ENCODE measurements at places on chromosomes 12 and 14.

GRCh38 chr12:27592548-27592947, 68.5 kb downstream of the PPFIBP1 start:
- DNase-seq = no peak

DNA sequence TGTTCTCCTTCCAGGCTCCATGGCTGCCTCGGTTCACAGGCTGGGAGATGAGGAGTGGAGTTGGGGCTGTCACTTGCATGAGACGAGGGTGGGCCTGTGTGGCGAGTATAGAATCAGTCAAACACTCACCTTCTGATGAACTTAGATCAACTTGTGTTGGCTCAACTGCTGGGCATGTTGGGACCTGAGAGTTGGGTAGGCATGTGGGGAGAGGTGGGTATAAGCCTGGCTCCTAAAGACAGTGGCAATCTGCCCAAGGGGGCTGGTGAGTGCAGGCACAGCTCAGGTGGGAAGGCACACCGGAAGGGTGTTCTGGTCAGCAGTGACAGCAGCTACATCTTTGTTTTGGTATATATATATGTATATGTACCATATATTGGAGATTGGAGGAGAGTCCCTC, 30.1 kb upstream of the TDRD9 start:
- no peak for DNase-seq

- no peak for DNase-seq
These were observed 691.8 kb downstream of the BCL11B start for GRCh38 chr14:98580131-98580678.

DNA sequence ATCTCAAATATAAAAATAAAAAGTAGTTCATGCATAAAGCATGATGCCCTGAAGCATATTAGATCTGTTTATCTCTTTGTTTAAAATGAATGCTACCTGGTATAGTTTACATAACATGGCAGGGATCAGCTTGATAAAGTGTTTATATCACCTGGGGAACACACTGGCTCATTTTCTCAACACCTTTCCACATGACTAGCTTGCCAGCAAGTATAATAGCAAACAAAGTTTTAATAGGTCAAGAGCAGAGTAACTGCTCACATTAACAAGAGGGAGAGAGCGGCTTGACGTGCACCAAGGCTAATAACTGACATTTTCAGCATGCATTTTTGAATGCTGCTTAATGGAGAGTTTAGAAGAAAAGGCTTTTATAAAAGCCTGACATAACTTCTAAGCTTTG, 246.4 kb downstream of the EGLN3 start:
- no peak for DNase-seq

DNA sequence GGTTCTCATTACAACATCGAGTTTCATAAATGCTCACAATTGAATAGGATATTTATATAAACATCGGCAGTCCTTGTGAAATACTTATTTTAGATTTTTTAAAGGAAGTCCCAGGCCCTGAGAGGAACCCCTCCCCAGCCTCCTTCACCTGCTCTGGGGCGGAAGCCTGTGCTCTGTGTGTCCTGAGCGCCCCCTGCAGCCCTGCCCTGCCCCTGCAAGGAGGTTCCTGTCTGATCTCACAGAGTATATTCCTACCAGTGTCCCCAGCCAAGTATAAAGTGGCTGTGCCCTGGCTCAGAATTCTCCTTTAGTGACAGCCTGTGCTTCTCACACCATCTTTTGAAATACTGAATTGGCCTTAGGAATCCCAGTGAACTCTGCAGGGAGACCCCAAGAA, 659.5 kb downstream of the TMEM121 start:
- no peak for DNase-seq

GRCh38 chr14:38775986-38776385, 327.0 kb downstream of the SEC23A start:
- DNase-seq = no peak

DNA sequence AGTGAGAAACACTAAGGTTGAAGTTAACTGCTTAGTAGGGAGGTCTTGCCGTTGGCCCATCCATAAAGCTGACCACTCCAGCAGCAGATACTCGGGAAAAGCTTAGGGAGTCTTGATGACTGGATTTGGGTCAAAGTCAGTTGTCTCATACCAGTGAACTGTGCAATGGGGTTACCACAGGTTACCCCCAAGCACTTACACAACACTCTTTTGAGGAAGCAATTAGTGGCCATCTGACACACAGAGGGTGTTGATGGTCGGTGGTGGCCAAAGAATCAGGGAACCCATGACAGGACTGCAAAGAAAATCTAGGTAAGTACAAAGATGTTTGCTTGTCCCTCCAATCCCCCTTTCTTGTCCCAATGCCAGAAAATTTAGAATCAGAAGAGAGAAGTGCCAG, 410.2 kb downstream of the APAF1 start:
- no peak for DNase-seq

GRCh38 chr12:8081251-8081920, 688 bp upstream of the NECAP1 start:
- peak; percentile 54 for DNase-seq

- DNase-seq = no peak
These were observed 204.8 kb downstream of the NUAK1 start for GRCh38 chr12:105933671-105934665.

GRCh38 chr12:54040148-54040494, 7.3 kb downstream of the HOXC5 start:
- DNase-seq = peak; percentile 44

GRCh38 chr12:64120568-64120967, 101.5 kb downstream of the KICS2 start:
- no peak for DNase-seq

- no peak for DNase-seq
These were observed 28.2 kb upstream of the TMEM106C start for GRCh38 chr12:47935184-47935583.

- peak; percentile 65 for DNase-seq
These were observed 678.4 kb downstream of the MED13L start for GRCh38 chr12:115598871-115599811.

DNA sequence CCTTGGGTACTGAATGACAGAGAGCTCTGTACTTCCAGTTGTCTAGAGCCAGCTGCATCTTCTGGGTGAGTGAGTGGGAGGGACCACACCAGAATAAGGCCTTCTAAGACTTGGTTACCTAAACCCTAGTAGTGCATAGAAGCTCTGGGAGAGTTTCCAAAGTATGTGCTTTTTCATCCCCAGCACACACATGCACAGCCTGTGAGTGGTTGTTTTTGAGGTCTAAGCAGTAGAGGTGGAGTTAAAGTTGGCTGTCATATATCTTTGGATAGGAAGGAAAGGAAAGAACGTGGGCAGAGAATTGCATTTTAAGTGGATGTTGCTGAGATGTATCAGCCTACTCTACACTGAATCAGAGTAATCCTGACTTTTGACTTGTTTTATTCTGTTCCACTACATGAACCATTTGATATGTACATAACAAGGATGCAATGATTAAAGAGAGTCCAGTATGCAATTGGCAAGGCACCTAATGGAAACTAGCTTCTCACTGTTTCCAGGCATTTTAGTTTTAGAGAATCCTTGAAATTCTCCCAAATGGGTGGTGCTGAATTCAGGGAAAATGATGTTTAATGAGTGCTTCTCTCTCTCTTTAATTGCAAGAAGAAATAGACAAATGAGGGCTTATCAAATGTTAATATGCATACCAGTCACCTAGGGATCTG, 51.8 kb upstream of the PRICKLE1 start:
- DNase-seq = no peak

DNA sequence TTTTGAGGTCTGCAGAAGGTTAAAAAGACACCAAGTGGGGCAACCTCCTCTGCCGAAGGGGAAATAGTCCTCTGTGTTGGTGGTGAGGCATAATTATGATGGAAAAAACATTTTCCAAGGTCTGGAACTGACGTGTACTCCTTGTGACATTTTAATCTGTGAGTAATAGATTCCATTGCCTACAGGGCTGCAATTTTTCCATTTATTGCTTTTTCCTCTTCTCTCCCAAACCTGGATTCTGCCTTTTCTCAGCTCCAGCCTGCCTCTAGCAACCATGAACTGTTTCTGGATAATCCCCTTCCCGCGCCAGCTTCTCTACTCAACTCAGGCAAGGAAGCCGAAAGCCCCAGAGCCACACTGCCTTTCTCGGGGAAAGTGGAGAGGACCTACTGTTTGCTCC, 230.1 kb upstream of the PLXNC1 start:
- no peak for DNase-seq

DNA sequence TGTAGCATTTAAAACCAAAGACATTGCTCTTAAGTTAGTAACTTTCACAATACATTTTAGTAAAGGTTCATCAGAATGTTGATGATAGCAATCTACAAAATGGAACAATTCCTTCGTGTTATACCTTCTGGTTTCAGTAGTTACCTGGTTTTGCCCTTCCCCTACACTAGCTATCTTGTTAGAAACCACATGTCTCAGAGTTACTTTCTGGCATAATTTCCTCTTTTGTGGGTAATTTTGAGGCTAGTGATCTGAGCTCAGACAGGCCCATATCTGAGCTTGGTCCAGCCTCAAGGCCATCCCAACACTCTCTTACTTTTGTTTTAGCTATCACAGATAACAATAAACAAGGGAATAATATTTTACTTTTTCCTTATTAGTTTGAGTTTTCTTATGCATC, 196.9 kb downstream of the KITLG start:
- no peak for DNase-seq

DNA sequence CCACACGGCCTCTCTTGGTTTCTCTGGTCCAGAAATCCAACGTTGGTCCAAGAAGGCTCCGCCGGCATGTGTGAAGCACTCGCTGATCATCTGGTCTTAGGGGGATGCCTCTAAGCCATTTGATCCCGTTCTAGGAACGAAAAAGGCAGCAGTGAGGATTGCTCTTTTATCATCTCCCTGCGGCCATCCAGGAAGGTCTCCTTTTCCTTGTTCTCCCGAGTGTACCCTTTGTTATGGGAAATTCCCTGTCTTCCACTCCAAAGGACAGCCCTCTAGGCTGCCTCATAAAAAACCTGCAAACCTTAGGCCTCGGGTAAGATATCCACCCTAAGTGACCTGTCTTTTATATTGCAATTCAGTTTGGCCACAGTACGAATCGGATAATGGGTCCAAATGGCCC, 85.8 kb downstream of the TMTC3 start:
- DNase-seq = no peak

DNA sequence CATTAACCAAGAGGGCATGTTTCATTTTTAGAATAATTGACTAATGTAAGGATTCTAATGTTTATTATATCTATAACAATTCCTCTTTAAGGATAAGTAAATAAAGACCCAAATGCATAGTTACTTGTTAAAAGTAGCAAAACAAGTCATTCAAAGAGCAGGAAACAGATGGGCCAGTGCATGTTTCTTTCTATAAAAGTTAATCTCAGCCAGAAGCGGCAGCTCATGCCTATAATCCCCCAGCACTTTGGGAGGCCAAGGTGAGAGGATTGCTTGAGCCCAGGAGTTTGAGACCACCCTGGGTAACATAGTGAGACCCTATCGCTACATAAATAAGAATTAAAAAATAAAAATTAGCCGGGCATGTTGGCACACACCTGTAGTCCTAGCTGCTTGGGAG, 391.0 kb upstream of the RGS6 start:
- no peak for DNase-seq

DNA sequence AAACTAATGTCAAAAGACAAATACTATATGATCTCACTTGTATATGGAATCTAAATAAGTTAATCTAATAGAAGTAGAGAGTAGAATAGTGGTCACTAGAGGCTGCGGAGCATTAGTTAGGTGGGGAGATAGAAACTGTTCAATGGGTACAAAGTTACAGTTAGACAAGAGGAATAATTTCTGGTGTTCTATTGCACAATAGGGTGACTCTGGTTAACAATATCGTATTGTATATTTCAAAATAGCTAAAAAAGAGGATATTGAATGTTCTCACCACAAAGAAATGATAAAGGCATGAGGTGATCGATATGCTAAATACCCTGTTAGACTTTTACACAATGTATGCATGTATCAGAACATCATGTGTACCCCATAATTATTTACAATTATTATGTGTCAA, 42.9 kb downstream of the IGF1 start:
- DNase-seq = no peak

- no peak for DNase-seq
These were observed 56.7 kb downstream of the RGS6 start for GRCh38 chr14:71988939-71989338.

- no peak for DNase-seq
These were observed 30.7 kb upstream of the ESR2 start for GRCh38 chr14:64324895-64325294.

DNA sequence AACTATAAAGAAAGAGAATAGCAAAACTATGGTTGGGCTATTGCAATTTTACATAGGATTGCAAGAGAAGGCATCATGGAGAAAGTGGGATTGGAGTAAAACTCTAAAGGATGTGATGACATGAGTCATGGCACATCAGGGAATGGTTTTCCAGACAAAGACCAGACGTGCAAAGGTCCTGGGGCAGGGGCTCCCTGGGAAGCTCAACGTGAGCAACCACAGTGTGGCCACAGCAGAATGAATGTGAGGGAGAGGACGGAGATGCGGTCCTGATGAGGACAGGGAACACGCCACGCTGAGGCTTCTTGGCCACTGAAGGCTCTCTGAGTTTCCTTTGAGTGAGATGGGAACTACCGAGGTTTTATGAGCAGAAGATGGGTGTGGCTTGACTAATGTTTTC, 38.2 kb downstream of the FZD10 start:
- DNase-seq = no peak

GRCh38 chr14:50103558-50103957, 12.8 kb downstream of the VCPKMT start:
- no peak for DNase-seq

DNA sequence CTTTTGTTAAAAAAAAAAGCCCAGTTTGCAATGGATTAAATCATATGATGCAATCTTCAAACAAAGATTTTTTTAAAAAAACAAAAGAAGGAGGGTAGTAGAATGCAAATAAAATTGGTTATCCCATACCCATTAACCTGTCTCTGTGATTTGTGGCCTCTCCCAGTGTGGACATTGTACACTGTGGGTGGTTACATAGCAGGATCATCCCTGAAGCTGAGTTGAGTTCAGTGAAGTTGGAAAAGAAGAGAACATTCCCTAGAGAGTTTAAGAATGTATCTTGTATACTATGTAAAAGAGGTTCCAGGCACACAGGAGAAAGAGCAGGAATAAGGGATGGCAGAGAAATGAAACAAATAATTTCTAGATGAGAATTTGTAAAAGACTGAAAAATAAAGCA, 142.4 kb upstream of the SLC16A7 start:
- no peak for DNase-seq

DNA sequence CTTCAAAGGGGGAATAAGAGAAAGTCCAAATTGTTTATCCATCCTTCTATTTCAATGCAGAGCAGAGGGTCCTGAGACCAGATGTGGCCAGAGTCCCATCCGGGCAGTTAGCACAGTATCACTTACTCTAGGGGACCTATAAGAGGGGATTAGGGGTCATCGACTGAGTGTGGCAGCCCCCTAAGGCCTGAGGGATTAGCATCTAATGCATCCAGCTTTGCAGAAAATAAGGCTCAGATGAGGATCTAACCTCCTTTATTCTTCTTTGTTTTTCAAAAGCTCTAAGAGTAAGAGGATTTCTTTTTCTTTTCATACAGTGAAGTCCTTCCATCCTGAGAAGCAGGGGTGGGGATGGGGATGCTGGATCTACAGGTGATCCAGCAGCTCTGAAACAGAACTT, 43.5 kb downstream of the NEUROD4 start:
- no peak for DNase-seq

GRCh38 chr12:131370321-131370720, 340.6 kb upstream of the SFSWAP start:
- no peak for DNase-seq

GRCh38 chr14:85867450-85867849, 337.5 kb downstream of the FLRT2 start:
- no peak for DNase-seq

- DNase-seq = no peak
These were observed 185.5 kb downstream of the ETV6 start for GRCh38 chr12:11834931-11835330.

GRCh38 chr14:92470215-92470614, 43.4 kb upstream of the RIN3 start:
- no peak for DNase-seq

Measured in right kidney (tissue), 9 donors.